NCI-H2081 (cell line): ENCODE measurements at places on chromosomes 7 and 10.

- no peak for DNase-seq
Observed at GRCh38 chr10:73983096-73984047, 14.5 kb upstream of the VCL start.

DNA sequence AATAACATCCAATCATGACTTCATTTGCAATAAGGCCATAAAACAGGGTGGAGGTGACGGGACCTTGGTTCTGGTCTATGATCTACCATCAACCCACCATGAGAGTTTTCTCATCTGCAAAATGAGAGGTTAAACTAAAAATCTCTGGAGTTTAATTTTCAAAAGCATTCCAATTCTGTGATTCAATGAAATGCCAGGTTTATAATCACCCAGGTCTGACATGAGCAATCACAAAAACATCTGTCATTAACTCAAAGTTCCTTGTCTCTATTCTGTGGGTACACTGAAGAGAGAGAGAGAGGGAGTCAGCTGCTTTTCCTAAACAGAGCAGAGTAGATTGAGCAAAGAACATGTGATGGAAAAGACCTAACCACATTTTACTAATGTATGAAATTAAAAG is 75.4 kb downstream of the NUDCD3 start:
- no peak for DNase-seq

- peak; percentile 65 for DNase-seq
Observed at GRCh38 chr7:122887198-122887597, 938 bp upstream of the CADPS2 start.

- DNase-seq: no peak
Observed at GRCh38 chr10:6769704-6770417, 189.8 kb upstream of the PRKCQ start.

- DNase-seq: no peak
Observed at GRCh38 chr7:84781838-84782237, 405.0 kb downstream of the SEMA3D start.

GRCh38 chr10:10911471-10911921 is 106.2 kb upstream of the CELF2 start:
- DNase-seq: no peak

- no peak for DNase-seq
Observed at GRCh38 chr7:135920478-135920877, 56.7 kb downstream of the MTPN start.

- no peak for DNase-seq
Observed at GRCh38 chr10:28207799-28208198, 95.1 kb downstream of the MPP7 start.

DNA sequence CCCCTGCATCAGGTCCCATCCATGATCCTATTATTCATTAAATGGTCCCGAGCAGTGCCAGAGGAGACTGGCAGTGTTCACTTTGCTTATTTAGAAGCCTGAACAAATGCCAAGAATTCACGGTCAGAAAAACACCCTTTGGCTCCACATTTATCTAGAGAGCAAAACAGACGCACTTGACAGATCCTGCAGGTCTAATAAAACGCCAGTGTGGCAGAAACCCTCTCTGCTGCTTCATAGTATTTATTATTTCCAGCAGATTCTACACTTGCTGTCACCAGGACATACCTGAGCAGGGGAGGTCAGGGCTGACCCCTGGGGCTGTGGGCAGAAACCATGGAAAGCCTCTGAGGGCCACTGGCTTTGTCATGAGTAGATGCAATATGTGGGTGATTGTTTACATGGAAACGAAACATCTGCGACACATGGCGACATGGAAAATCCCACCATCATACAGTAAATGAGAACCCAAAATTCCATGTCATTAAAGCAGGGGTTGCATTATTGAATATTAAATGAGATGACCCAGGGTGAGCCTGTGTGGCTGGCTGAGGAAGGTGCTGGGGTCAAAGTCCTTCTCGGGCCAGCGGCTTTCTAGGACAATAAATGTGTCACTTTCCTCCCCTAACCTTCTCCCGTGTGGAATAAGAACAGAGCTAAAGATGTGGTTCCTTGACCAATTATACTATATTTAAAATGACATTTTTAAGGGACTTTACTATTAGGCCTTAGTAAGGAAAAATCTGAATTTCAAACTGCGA is 205.9 kb upstream of the SVIL start:
- DNase-seq: peak; percentile 38

DNA sequence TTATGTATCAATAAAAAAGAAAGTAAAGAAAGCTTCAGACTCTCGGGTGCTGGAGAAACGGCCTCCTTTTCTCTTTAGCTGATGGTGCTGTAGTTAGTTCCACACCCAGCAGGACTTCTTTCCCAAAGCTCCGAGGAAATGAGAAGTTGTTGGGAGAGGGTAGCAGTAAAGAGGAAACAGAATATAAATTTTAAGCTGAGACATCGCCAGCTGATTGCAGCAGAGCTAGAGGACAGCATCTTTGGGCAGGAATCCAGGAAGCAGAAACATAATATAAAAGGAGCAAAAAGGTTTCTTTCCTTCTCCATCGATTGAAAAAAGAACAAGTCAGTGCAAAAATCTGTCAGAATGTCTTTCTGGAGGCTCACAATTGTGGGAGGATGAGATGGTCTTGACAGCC is 616.9 kb upstream of the FOXK1 start:
- no peak for DNase-seq

DNA sequence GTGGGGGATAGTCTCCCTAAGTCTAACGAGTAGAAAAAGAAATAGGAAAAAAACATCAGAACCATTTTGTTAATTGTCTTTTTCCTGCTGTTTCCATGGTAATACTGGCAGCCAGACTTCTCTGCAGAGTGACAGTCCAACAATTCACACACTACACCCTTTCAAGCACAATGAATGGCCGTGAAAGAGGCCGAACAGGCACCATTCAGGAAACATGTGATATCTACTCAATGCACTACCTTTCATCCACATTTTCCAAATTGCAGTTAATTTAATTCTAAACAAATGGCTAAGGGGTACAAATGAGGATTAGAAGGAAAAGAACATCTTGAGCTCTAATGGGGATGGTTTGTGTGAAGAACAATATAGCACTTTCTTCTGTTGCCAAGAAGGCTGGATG is 358.5 kb upstream of the ANKRD30A start:
- DNase-seq: no peak

DNA sequence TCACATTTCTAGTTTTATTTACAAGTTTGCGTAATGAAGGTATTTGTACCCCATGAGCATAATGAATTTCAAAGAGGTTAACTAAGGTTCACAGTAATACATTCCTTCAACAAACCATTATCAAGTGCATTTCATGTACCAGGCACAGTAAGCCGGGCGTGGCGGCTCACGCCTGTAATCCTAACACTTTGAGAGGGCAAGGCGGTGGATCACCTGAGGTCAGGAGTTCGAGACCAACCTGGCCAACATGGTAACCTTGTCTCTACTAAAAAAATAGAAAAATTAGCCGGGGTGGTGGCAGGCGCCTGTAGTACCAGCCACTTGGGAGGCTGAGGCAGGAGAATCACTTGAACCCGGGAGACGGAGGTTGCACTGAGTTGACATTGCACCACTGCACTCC is 4.3 kb upstream of the EIF3A start:
- no peak for DNase-seq

DNA sequence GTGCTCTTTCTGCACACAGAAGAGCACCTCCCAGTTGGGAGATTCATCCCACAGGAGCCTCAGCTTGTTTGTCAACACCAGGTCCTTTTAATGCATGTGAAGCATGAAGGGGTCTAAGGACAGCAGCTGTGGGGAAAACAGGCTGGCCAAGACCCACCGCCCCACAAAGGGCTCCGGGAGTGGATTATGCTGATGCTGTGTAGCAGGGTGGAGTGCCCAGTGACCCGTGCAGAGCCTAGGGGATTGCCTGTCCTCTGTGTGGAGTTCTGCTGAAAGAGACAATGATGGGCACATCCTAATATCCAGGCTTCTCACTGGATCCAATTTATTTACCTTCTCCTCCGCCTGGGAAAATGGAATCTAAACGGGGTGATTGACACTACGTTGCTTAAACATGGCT is 74.0 kb downstream of the PIP4K2A start:
- no peak for DNase-seq

GRCh38 chr10:75265856-75266255 is 30.1 kb upstream of the COMTD1 start:
- DNase-seq: no peak

- no peak for DNase-seq
Observed at GRCh38 chr10:24208661-24209431, at the start of gene KIAA1217. TSS of gene KIAA1217 (plus strand) at chr10:24209138. CDS start at chr10:24209194, 56 bp downstream.

GRCh38 chr7:134660242-134660785 is 13.7 kb downstream of the BPGM start:
- DNase-seq: no peak

DNA sequence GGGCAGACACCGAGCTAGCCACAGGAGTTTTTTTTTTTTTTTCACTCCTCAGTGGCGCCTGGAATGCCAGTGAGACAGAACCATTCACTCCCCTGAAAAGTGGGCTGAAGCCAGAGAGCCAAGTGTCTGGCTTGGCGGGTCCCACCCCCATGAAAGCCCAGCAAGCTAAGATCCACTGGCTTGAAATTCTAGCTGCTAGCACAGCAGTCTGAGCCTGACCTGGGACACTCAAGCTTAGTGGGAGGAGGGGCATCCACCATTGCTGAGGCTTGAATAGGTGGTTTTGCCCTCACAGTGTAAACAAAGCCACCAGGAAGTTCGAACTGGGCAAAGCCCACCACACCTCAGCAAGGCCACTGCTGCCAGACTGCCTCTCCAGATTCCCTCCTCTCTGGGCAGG is 144.5 kb downstream of the LRMDA start:
- DNase-seq: no peak

DNA sequence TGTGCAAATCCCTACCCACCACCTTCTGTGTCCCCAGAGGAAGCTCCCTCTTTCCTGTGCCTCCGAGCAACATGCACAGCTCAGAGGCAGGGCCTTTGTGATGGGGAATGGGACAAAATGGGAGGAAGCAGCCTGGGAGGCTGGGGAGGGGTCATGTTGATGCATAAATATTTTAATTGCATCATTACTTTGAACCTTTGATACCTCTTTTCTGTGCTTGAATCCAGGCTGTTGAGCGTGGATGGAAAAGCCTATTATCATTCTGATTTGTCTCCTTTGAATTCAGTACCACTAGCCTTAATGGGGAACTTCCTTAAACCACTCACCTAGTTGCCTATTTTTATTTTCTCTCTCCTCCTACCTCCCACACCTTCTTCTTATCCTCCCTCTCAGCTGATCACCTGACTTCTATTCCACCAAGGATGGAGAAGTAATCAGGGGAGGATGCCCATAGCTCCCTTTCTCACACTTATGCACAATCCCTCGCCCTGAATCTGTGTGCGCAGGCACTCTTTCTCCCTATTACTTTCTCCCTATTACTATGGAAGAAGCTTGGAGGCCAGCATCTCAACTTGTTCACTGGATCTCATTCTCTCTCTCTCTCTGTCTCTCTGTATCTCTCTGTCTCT is 78.5 kb downstream of the SEC61G start:
- DNase-seq: no peak
